ENCODE measurements at places on chromosomes 4 and X.
A peak's percentile ranks its signal among the peaks of the same experiment; 100 is the strongest.

DNA sequence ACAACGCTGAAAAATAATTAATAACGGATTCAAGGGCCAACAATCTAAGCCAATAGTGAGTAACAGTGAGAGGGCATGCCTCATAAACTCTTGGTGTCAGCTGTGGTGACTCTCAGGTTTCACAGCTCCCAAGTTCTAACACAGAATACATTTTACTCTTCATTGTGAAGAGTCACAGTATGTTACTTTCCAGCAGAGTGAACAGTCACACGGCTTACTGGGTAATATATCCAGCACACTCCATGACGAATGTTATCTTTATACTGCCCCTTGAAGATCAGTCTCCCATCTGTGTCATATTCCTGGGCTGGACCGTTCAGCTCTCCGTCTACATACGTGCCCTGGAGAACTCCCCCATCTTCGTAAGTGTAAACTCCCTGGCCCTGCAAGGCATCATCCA is 23.1 kb downstream of the SETD7 start:
- DNase-seq, result no peak

- no peak for DNase-seq
Measured at GRCh38 chr4:168124008-168124641, 31.8 kb downstream of the ANXA10 start.

DNA sequence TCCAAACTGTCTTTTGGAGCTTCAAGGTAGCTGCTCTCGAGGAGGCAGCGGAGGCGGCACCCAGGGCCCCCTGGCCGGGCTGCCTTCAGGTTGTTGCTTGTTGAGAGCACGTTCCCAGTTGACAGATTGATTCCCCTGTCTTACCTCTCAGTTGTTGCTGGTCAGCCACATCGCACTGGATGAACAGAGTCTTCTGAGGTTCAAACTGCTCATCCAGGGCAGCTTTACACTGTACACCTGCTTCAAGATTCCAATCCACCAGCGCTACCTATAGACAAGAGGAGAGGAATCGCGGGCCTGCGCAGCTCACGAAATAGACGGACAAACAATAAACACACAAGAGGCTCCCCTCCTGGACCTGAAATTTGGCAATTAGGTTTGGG is 497 bp downstream of the HPGD start:
- DNase-seq, result no peak

DNA sequence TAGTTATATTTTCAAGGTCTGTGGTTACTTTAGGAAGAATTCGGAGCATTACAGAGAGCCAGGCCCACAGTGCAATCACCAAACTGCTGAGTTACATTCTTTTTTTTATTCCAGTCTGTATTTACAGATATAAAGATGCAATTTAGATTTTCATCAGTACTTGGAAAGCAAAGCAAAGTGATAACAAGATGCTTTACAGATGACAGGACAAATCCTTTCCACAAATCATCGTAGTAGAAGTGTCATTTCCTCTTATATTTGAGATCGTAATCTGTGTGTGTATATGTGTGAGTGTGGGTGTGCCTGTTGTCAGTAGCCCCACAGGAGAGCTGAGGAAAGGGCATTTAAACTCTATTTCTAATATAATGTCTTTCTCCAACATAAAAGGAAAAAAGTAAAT is 1893.7 kb downstream of the STIM2 start:
- no peak for DNase-seq

- DNase-seq, result no peak
Measured at GRCh38 chrX:119677654-119677981, 15.3 kb downstream of the SEPTIN6 start.

DNA sequence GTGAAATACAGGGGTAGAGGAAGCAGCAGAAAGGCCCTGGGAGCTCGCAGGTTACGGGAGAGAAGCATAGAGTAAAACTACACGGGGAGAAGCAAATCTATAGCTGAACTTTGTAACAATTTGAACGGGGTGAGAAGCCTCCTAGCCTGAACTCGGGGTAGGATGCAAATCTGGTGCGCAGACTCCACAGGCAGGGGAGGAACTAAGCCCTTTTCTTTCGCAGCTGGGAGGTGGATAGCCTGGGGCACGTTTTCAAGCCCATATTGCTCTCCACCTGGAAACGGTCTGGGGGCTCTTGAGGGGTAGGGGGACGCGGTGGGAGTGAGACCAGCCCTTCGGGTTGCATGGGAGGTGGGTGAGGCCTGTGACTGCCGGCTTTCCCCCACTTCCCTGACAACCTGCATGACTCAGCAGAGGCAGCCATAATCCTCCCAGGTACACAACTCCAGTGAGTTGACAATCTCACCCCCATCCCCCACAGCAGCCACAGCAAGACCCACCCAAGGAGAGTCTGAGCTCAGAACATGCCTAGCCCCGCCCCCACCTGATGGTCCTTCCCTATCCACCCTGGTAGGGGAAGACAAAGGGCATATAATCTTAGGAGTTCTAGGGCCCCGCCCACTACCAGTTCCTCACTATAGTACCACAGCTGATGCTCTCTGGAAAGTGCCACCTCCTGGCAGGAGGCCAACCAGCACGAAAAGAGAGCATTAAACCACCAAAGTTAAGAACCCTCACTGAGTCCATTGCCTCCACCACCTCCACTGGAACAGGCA is 29.9 kb downstream of the SOWAHB start:
- DNase-seq, result no peak

DNA sequence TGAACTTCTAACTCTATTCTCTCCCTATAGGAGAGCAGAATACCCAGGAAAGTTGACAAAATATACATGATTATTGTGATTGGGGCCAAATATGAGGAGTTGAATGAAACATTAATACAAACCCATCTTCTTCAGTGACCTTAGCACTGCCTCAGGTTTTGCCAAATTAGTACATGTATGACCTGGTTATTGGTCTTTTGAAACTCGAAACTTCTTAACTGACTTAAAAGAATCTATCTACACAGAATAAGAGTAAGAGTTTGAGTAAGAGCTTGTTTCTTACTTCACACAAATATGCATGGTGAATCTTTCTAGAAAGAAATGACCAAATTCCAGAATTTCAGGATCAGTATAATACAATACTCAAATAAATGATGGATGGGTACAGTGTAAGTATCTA is 213.0 kb upstream of the GK2 start:
- DNase-seq, result no peak

DNA sequence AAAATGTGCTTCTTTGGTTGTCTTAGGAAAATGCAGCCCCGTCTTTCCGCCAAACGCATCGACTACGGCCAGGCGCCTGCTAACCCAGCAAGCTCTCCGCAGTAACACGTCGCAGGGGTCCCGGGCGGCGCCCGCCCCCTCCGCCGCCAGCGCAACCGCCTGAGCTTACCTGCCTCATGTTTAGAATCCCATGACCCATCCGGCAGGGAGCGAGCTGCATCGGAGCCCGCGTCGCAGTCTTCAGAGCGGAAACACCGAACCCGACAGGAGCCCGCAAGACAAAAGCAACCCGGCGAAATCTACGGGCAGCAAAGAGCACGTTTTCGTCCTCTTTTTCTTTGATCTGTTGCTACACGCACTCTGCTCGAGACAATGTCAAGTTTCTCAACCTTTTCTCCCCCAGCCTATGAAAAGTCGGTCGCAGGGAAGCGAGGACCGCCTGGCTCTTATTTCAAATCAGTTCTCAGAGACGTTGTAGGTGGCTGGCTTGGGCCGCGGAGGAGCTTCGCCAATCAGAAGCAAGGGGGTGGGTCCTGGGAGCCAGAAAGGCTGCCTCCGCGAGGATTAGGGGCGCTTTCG is at the start of gene MID1:
MID1 (minus strand) TSS at position 465 of the 579 bp plus-strand sequence. CDS start 53,038 bp downstream, outside the sequence.
- peak; percentile 26 for DNase-seq

DNA sequence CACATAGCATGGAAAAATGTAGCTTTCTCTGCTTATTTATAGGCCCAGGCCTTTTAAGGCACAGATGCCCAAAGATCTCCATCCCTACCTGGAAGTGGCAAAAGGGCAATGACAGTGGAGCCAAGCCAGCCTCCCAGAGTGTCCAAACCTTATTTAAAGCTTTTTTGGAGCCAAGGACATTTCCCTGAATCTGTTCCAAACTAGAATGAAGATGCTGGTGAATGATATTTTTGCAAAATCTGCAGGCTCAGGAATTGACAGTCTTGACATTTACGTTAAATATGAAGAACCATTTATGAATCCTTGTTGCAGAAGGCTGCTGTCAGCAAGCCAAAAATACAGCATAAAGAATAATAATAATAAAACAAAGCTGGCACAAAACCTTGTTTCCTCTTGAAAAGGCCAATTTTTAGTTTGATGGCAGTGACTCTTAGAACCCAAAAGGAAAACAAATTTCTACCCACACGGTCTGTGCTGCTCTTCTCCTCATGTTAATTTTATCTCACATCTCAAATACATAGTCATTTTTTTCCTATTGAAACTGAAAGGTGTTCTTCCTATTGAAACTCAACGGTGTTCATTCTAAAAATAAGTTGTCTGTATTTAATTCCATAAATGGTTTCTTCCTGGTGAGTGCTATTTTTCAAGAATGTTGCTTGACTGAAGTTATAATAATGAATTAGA is 206.3 kb upstream of the TBL1X start:
- no peak for DNase-seq

DNA sequence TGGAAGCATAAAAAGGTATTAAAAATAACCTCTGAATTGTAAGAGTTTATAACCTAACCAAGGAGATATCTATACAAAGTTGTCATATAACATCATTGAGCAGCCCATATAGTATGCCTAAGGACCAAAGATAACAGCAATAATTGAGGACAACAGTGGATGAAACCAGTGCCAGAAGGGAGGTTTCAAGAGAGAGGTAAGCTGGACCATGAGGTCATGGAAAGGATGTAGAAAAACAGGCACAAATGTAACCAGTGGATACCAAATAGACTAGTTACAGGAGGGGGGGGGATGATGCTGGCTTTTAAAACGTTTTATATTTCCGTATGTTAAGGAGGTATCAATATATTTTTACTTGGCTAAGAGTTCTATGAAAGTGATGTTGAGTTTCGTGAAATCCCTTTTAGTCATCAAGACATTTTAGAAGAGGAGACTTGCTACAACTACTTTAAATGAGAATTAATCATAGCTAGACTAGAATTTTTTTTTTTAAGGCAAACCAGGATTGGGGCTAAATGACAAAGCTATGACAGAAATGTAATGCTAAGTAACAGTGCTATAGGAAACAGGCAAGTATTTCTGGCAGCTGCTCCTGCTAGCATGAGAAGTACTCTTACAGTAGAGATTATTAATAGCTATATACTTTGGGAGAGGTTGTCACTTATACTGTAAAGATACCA is 161.1 kb downstream of the FBXW7 start:
- no peak for DNase-seq

DNA sequence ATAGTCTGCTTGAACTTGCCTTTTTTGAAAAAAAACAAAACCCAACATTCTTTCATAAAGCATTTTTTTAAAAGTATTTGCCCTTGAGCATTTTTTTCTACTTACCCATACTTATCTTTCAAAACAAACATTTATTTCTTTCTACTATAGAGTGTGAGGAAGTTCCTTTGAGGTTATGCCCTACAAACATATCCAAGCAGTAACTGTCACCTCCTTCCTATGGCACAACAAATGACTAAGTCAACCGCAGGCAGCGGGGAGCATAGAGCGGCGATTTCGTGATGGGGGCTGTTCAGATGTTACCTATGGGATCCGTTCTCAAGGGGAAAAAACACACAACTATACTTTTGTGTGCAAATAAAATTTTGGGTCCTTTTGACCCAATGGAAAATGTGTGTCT is 19.4 kb downstream of the SPRY1 start:
- DNase-seq, result no peak

DNA sequence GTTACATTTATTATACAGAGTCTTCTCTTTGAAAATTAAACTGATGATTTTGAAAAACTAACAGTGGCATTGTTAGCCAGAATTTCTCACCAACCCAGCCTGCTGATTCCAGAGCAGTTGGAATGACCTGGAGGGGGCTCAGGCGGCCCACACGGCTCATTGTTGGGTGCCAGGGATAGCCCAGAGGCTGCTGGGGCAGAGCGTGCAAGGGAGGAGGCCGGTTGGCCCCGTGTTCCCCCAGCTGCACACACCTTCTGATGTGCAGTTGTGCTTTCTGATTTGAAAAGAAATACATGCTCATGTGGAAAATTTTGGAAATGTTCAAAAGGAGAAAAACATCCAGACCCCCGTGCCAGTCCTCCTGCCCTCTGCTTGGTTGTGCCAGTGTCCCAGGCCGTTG is 20.6 kb downstream of the WFS1 start:
- DNase-seq, result no peak

DNA sequence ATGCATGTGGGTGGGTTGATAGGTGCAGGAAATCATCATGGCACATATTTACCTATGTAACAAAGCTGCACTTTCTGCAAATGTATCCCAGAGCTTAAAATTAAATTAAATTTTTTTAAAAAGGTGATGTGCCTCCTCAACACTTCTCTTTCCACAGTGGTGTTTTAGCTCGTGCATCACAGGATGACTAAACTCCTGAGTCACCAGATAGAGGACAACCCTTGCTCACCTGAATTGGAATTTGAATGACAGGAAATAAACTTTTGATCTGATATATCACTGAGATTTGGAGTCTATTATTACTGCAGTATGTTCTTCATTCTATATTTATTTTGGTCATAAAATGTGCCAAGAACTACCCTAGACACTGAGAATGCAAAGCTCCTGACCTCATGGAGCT is 185.3 kb downstream of the MAPK10 start:
- DNase-seq, result no peak

GRCh38 chrX:68511255-68511654 is 12.4 kb downstream of the YIPF6 start:
- peak; percentile 25 for DNase-seq

DNA sequence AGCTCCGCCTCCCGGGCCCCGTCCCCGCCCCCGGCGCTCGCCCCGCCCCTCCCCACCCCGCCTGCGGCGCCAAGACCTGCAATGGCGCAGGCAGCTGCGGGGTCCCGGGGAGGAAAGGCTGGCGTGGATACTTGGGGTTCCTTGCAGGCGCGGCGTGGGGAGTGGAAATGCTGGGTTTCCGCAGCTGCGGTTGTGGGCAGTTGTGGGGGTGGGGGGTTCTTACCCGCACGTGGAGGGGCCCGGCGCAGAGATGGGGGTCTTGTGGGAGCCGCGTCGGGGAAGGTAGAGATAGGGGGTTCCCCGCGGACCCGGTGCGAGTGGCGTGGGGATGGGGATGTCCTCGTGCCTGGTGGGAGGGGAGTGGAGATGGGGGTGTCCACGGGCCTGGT is 680 bp upstream of the ASMTL start:
- peak; percentile 78 for DNase-seq

Measured in naive B cell (primary cell).